ENCODE measurements at places on chromosomes 4 and X.

- DNase-seq, result no peak
Observed at GRCh38 chr4:174215961-174216680, 67.3 kb downstream of the FBXO8 start.

GRCh38 chrX:40531056-40531826, 49.5 kb upstream of the ATP6AP2 start:
- DNase-seq, result no peak

DNA sequence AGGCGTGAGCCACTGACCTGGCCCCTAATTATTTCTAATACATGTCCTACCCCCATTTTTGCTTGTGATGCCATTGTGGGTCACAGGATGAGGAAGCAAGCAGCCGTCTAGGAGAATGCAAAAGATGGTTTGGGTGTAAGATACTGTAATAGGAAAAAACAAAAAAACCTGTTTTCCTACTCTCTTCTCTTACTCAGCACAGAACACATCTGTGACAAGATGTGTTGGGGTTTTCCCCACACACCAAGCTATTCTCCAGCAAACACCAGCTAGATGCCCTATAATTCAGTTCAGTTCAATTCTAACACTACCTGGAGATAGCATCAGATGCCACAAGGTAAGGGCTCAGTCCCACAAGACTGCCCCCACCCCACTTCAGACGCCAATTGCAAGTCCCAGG, 15.3 kb upstream of the HPRT1 start:
- DNase-seq, result no peak

- no peak for DNase-seq
Observed at GRCh38 chr4:166903408-166903807, 330.9 kb downstream of the SPOCK3 start.

- no peak for DNase-seq
Observed at GRCh38 chr4:78185117-78185516, 128.0 kb downstream of the FRAS1 start.

- DNase-seq, result no peak
Observed at GRCh38 chrX:42797651-42798269, 19.8 kb upstream of the PPP1R2C start.

DNA sequence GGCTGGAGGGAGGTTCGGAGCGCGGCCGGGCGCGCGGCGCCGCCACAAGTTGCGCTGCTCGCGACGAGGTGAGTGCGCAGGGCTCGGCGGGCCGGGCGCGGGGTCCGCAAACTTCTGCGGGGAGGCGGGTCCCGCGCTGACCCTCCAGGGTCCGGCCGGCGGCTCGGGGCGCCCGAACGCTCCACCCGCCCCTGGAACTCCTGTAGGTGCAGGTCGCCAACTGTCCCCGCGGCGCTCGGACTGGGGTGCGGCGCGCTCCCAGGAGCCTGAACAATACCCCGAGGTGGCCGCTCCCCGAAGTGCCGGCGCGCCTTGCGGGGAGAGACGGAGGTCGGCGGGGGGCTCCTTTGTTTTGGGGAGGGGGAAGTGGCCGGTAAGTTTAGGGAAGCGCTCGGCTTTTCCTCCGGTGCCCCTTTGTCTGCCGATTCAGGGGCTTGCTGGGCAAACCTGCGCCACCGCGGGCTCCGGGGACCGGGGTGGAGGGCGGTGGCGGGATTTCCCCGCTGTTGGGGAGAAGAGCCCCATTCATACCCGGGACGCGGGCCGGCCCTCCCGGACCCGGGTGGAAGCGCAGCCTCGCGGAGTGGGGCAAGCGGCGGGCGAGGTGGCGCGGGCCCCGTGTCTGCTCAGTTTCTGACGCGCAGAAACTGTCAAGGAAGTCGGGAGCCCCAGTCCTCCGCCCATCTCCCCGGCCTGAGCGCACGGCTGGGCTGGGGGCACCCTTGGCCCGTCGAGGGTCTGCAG, 694 bp downstream of the TBL1X start:
- DNase-seq, result peak; percentile 49

GRCh38 chr4:65367306-65367705, 303.0 kb downstream of the EPHA5 start:
- DNase-seq, result no peak

GRCh38 chrX:136495043-136495442, 2.3 kb upstream of the HTATSF1 start:
- no peak for DNase-seq
